Cardiac septum (tissue), 1 donor: ENCODE measurements at places on chromosomes 7 and 10.

DNA sequence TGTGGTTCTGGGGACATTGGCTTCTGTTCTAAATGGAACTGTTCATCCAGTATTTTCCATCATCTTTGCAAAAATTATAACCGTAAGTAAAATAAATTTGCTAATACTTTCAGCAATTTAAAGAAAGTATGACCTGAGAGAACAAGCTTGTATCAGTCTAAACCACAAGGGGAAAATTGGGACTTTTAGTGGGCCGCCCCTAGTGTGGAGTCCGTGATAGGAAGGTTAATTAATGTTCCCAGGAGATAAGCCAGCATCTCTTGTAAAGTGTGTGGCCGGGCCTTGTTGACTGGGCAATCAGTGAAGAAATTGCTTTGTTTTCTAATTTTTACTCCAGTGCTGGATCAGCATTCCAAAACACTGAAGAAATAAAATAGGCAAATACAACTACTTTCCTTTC lies 83.0 kb downstream of the ABCB5 start:
- no peak for DNase-seq

- DNase-seq, result no peak
Measured at GRCh38 chr10:36094096-36094495, 452.0 kb upstream of the FZD8 start.

GRCh38 chr7:102888561-102889233 lies 24.1 kb upstream of the LRRC17 start:
- no peak for DNase-seq

DNA sequence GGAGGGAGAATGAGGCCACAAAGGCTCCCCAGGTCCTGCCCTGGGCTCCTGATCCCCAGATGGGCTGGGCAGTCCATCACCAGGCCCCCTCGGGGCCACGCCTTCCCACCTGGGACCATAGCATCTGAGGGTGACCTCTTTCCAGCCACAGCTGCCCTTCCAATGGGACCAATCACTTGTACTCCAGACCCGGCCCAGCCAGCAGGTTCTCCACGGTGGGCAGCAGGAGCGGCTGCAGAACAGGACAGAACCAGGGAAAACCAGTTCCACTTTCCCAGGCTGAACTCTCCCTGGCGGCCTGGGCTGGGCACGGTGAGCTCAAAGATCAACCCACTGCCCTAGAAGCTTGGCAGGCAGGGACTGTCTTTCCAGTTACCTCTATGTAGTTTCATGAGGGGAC lies 257.6 kb downstream of the MAD1L1 start:
- no peak for DNase-seq

- DNase-seq, result no peak
Measured at GRCh38 chr7:151063212-151063561, 3.8 kb downstream of the SLC4A2 start.

- DNase-seq, result no peak
Measured at GRCh38 chr7:50431316-50431715, 18.8 kb downstream of the FIGNL1 start.

GRCh38 chr10:78290131-78290750 lies 256.6 kb downstream of the RPS24 start:
- DNase-seq, result no peak

GRCh38 chr10:21169271-21169670 lies 272.2 kb upstream of the NEBL start:
- no peak for DNase-seq

DNA sequence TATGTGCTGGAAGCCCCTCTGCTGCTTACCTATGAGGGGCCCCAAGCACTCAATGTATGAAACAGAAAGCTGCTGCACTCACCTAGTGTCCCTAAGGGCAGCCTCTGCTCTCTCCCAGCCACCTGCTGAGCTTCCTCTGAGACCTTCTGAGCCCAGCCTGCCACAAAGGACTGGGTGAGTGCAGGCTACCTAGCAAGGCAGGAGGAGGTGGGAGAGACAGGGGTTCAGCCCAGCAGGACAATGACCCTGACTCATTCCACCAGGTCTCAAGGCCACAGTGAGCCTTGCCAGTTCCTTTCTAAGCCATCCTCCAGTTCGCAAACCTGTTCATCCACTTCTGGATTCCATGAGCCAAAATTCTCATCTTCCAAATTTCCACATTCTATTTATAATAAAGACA lies 16.3 kb downstream of the VOPP1 start:
- DNase-seq, result no peak

DNA sequence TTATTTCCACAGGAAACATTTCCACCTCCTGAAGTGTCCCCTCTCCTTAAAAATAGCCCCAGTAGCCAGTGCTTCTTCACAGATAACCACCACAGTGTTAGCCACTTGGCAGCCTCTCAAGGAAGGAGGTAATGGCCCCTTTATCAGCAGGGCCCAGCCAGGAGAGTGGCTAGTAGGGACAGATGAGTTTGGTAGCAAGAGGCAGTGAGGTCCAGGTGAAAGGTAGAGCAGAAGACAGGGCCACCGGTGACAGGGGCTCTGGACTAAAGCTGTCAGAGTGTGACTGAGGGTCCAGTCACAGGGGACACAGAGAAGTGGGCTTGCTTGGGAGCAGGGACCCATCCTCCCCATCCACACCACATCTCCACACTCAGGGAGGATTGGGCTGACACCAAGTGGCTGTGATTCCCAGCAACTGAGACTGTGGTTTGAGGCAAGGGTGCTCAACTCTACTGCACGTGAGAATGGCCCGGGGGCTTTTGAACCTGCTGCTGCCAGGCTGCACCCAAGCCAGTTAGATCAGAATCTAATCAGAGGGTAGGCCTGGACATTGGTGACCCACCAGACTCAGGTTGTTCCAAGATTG lies 52.2 kb downstream of the C10orf120 start:
- no peak for DNase-seq

- DNase-seq, result no peak
Measured at GRCh38 chr10:84360637-84361365, 32.4 kb downstream of the CCSER2 start.

DNA sequence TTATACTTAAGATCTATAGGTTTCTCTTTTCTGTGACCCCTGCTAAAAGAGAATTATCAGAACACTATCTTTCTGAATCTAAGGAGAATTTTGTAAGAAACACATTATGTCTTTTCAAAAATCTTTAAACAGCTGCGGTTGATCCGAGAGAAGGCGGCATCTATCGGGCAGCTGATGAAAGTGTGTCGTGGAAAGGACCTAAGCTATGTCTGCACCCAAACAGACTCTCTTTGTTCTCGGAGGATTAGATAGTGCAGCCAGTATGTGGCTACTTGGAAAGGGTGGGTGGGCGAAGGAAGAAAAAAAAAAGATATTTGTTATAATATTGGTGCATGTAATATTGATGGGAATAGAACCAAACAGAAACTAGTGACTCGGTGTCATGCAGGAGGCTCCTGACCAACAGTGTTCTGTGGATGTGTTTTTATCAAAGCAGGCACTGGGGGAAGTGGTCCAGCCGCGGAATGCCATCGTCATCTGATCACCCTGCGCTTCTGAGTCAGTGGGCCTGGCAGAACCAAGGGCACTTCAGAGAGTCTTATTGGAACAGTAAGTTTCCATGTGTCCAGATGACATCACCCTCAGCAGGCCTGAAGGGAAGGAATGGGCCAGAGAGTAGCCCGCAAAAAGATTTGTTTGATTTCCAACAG lies 509.7 kb upstream of the AKR1E2 start:
- DNase-seq, result peak; percentile 75

DNA sequence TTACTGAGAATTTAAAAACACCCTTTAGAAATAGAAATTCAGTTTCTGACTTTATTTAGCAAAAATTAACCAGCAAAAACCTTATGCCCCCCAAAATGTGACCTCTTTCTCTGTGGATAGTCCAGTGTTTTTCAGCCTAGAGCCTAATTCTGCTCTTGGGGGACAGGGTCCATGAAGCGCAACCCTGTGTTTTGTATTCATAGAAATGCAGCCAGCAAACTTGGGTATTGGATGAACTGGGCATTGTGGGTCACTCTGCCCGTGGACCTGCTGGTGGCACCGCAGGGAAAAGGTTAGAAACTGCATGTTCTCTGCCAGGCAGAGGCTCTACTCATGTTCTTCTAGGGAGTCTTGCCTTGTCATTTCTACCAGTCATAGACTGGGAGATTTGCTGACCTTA lies 787.4 kb upstream of the C7orf33 start:
- DNase-seq, result no peak

DNA sequence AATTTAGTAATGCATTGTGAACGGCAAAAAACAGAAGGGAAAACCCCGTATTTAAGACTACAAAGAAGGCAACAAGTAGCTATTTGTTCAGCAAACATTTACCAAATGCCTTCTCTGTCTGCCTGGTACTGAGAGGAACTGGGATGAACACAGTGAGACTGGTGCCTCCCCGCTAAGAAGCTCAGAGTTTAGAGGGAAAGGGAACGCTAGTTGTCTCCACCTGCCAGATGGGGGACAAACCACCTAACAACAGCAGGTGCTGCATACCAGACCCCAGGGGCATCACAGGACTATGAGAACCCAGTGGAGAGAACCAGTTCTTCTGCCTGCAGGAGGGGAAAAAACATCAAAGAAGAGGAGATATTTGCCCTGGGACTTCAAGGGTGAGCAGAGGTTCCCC lies 147.1 kb downstream of the SLC25A13 start:
- DNase-seq, result no peak

GRCh38 chr10:5814110-5815107 lies 1.2 kb upstream of the GDI2 start:
- DNase-seq, result no peak

GRCh38 chr10:22137542-22137941 lies 80.3 kb downstream of the EBLN1 start:
- no peak for DNase-seq

DNA sequence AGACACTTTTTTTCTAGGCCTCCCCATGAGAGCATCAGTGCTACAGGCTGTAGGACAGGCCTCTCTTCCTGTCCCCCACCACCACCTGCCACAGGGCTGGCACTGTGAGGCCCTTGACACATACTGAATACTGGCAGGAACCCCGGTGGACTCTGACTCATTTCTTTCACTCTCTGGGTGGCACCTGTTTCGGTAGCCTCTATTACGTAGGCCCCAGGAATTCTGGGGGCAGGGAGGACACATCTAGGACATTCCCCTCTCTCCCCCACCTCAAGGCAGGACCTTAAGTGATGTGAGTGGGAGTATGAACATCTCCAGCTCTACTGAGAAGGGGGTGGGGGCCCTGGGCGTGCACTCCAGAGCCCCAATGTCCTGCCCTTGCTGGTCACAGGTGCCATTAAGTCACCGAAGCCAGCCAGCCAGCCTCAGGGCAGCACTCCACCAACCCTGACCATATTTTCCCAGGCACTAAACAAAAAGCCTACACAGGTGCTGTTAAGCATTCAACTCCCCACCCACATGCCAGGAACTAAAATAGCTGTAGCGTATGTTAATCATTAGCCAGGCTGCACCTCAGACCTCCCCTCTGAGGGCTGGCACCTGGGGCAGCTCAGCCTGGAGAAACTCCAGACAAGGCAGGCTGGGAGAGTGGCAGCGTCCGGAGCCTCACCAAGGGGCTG lies 8.9 kb downstream of the ANXA11 start:
- no peak for DNase-seq

- DNase-seq, result no peak
Measured at GRCh38 chr7:99211241-99211602, 3.3 kb upstream of the KPNA7 start.

GRCh38 chr7:149825567-149826343 lies 12.4 kb upstream of the ZNF862 start:
- DNase-seq, result peak; percentile 76

DNA sequence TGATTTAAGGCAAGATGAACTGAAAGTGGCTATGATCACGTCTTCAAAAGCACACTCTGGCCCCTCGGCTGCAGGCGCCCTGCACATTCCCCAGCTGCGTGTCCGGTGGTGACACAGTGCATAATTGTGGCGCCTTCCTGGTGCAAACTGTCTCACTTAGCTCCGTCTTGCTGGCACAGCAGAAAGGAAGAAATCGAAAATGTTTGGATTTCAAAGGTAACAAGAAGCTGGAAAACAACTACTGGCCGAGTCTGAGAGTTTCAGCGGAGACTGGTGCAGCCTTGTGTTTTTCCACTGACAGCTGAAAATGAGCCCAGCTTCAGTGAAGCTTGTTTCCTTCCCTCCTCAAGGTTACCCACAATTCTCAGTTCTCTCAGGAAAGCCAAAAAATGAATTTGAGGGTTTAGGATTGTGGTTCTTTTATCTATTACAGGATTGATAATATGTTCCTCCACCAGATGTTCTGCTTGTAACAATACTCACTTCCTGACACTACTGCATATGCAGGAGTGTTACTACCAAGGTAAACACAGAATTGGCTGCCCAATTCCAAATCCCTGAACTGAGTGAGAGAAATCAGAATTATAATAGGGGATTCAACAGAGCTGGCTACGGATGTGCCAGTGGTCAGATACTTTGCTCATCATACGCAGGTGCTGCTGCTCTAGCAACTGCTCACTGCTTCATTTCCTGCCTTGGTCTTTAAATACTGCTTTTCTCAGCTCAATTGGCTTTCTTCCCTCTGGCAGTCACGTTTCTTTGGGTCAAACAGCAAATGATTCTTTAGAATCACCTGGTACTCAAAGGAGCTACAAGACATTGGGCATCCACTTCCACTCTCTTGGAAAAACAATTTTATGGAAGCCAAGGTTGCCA lies 63.7 kb downstream of the TRUB1 start:
- no peak for DNase-seq

DNA sequence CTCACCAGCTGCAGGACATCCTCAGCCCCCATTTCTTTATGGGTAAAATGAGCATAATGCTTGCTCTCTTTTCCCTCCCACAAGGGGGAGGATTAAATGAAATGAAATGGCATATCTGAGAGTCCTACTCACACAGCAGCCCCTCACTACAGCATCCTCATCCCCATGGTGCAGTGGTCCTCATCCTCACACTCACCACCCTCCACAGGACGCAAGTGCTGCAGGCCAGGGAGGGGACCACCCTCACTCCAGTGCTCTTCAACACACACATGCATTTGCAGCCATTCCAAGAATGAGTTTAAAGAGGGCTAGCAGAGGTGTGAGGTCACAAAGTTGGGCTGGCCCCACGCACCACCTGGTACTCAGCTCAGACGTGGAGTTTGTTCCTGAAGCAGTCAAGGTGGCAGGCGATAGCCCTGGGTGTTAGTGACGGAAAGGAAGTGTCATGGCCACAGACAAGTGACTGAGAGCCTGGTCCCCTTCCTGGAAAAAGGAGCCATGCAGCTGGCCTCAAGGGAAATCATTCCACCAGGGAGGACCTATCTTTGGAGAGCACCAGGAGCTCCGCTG lies 234.0 kb downstream of the TNS3 start:
- peak; percentile 54 for DNase-seq
